CD4-positive, alpha-beta T cell treated with Interleukin-12 subunit alpha and Interleukin-12 subunit beta, for 1 hour (primary cell): ENCODE measurements at places on chromosomes 7 and 10.
A peak's percentile ranks its signal among the peaks of the same experiment; 100 is the strongest.

- peak; percentile 84 for DNase-seq
Observed at GRCh38 chr7:107044347-107045194, at the start of gene PRKAR2B. TSS of gene PRKAR2B (plus strand) at chr7:107044705. CDS start at chr7:107044908, 203 bp downstream.

DNA sequence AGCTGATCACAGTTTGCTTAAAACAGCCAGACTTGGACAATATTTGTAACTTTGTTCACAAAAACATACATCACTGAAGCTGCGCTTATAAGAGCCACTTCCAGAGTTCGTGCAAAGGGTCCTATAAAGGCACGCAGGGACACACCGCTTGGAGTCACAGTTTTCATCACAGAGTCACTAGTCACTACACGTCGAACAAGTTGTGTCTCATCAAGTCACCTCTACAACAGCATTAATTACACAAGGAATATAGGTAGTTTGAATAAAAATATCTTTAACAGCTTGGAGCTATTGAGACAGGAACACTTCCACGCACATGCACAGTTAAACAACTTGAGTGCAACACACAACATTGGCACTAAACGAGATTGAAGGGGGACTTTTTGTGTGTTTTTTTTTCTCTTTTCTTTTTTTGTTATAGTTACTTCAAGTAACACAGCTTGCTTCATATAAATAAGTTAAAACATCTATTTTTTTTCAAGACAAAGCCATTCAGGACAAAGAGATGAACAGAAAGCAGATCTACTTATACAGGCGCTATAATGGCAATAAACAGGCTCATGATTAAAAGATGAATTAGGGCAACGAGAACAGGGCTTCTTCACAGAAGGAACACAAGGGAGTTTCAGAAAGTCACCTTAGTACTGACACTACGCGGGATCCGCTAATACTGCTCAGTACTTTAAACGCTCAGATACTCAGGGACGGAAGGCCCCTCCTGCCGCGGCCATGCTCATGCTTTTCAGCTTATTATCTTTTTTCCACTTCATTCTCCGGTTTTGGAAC, 2.2 kb downstream of the HOXA5 start:
- DNase-seq: no peak

DNA sequence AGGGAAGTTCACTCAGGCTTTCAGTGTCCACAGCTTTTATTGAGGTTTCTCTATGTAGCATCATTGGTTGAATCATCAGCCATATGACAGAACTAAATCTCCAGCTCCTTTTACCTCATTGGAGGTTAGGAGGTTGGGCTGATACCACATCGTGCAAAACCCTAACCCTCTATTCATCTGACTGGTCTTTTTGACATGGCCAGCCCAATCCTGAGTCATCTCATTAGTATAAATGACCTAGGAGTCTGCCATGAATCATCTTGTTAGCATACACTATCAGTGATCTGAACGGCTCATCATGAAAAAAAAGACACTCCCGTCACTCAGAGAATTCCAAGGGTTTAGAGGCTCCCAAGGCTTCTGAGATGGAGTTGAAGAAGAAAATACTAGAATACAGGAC, 669.8 kb upstream of the POT1 start:
- no peak for DNase-seq

DNA sequence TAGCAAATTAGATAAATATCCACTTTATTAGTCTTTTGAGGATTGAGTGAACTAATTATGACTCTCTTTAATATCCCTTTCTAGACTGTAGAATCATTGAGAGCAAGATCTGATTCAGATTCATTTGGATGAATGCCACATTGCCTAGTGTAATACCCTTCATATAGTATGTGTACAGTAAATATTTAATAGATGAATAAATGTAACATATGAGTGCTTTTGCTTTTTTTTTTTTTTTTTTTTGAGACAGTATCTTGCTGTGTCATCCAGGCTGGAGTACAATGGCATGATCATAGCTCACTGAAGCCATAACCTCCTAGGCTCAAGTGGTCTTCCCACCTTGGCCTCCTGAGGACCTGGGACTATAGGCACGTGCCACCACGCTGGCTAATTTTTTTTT, 14.8 kb downstream of the SAMD8 start:
- no peak for DNase-seq

- DNase-seq: no peak
Observed at GRCh38 chr7:32042900-32043299, 27.3 kb downstream of the PDE1C start.

DNA sequence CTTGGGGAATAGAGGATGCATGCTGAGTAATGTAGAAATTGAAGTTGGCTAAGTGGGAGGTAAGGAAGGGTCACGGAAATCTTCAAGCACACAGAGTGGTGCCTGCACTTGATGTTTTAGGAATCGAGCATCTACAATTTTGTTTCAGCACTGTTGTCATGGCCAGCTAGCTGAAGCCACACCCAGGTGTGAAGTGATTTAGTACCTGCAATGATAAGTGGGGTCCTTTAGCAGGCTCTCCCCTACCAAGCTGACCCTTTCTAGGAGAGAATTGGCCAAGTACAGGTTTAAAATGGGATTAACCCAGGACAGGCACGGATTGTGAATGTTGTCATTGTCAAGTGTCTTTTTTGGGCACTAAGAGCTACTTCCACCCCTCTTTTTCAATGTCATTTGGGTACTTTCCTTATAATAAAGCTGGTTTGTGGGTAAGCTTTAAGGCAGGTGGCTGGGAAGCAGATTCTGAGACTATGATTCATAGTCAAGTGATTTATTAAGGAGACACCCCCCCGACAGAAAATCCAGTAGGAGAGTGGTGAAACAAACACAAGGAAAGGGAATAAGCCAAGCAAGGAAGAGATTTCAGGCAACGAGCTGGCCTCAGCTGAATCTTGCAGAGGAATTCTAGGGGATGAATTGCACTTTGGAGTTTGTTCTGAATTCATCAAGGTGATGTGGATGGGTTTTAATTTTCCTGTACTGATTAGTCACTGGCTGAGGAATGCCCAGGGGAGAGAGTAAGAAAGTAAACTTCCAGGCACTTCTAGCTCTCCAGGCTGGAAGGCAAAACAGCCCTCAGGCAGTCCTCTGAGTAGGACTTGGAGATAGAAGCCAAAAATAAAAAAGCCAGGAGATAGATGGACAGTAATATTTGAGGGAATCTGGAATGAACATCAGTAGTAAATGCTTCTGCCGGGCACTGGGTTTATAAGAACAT, 1128.4 kb downstream of the SORCS3 start:
- DNase-seq: no peak

GRCh38 chr10:4590807-4591206, 235.2 kb upstream of the AKR1E2 start:
- DNase-seq: no peak

DNA sequence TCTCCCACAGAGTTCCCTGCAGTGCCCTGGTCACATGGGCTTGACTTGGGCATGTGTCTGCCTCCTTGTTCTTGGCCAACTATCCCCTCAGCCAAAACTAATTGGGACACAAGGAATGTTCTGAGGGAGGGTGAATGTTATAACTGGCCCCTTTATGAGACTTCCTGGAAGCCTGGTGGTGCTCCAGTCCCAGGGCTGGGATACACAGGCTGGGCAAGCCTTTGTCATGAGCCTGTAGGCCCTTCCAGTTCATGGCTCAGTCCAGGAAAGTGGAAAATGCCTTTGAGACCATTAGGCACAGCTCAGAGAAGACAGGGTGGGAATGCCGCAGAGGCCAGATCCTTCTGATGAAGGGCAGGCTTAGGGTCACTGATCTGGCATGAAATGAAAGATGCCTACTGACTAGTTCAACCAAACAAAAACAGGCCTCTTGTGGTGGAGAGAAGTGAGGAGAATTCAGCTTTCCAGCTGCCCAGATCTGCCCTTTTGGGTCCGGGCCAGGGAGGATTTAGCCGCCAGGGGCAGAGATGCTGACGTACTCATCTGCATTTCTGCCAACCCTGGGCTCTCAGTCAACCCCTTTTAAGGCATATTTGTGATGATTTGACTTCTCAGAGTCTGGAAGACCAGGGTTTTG, 961.5 kb downstream of the KCNMA1 start:
- DNase-seq: no peak

GRCh38 chr10:95553674-95554073, 7.5 kb downstream of the SORBS1 start:
- no peak for DNase-seq

- no peak for DNase-seq
Observed at GRCh38 chr7:98668255-98668654, 51.2 kb downstream of the NPTX2 start.

DNA sequence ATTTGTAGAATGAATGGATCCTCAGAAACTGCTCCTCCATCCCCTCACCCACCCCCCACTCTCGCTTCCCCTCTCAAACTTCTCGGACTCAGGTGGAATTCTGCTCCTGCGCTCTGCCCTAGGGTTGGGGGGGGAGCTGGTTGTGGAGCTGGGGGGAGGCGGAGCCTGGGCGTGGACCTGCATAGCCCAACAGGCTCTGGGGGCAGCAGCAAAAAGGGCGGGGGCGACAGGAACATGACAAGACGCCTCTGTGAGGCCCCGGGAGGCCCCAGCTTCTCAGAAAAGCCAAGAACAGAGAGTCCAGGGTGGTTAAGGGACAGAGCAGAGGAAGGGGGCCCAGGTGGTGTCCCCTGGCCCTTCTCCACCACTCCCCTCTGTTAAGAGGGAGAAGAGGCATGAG, 3.5 kb downstream of the TSC22D4 start:
- DNase-seq: no peak

GRCh38 chr10:60123668-60124067, 217.3 kb upstream of the CCDC6 start:
- no peak for DNase-seq
